GM20000 (cell line): ENCODE measurements at places on chromosomes 13 and 19.

DNA sequence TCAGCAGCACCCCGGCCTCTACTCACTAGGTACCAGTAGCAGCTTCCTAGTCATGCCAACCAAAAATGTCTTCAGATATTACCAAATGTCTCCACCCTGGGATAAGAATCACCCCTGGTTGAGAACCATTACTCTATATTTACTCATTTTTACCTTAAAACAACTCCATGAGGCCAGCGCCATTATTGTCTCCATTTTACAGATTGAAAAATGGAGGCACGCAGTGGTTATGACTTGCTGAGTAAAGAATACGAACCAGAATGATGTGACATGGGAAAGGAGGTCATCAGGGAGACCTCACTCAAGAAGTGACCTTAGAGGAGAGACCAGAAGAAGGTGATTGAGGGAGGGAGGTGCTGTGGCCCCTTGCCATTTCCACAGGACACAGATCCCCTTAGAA, 2.2 kb downstream of the CEACAM19 start:
- no peak for DNase-seq

DNA sequence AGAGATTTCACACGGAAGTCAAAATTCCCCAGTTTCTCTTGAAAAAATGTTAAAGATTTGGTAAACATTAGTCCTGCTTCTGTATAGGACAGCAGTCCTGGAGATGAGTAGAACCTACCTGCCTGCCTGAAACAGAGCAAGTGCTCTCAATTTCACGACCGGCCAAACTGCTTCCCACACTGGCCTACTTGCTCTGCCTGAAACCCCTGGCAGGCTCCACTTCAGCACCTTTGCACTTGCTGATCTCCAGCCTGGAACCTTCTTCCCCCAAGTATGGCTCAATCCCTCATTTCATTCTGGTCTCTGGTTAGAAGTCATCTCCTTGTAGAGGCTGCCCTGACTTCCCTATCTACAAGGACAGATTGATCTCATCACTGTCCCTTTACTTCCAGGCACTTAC, 271.4 kb downstream of the DLEU7 start:
- DNase-seq: no peak

- DNase-seq: no peak
Measured at GRCh38 chr19:54316746-54317107, 3.8 kb upstream of the LILRA5 start.

DNA sequence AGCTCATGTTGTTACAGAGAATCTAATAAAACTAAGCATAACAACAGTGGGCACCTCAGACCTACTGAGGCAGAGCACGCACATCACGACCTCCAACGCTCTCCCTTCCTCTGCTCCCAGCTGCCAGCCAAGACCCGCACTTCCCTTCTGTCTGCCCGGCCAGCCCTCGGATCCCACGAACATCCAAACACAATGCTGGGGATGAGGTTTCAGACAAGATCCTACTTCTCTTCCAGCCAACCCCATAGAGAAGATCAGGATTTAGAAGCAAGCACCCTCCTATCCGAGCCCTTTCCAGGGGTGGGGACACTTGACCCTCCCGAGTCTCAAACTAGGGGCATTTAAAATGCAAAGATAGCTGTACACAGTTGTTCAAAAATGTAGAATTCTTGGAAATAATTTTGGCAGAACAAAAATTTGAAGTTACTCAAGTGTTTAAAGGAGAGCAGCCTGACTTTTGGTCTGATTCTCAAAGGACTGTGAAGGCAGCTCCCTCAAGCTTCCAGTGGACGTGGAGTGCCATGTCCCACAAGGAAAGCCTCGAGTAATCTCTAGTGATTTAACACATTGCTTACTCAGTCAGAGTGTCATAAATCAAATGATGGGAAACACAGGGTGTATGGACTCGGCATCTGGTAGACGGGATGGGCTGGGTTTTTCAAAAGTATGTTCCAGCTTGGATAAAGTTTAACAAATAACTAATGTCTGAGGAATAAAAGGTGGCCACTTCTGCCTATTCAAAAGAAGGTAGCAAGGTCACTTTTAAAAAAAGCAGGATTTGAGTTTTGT, 32.8 kb downstream of the ANKRD10 start:
- DNase-seq: no peak

- peak; percentile 92 for DNase-seq
Measured at GRCh38 chr19:45523642-45524256, 16.5 kb downstream of the VASP start.

- no peak for DNase-seq
Measured at GRCh38 chr19:38266981-38267597, 2.7 kb downstream of the SPINT2 start.

- DNase-seq: no peak
Measured at GRCh38 chr19:18672044-18672451, 11.4 kb upstream of the CRTC1 start.

- DNase-seq: no peak
Measured at GRCh38 chr19:28027116-28027515, 1185.8 kb downstream of the UQCRFS1 start.

DNA sequence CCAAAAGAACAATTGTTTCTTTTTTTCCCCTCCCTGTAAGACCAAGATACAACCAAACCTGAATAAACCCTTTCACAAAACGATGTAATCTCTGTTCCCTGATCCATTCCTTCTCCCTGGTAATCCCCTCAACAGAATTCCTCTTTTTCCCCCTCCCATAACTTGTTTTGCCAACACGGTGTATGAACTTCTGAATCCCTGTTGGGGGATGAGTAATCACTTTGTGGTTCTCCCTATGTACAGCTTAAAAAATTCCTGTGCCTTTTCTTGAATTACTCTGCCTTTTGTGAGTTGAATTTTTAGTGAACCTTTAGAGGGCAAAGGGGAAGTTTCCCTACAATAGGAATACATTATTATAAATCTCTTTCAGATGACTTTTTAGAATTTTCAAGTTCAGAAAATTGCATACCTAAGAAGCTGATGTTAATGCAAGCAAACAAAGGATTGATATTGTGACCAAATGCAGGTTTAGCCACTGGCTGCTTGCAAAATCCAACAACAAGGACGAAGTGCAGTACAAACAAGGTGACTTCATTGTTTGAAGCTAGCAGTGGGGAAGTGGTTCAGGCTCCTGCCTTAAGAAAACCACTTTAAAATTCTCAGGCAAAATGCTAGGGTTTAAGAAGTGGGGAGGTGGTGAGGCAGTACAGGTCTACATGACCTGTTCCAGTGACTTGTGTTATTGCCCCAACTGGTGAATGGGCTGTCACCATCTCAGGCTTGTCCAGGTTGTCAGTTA, 15.0 kb upstream of the EPSTI1 start:
- DNase-seq: no peak

- no peak for DNase-seq
Measured at GRCh38 chr13:100581504-100581903, 7.1 kb downstream of the GGACT start.

GRCh38 chr13:21987793-21988192, 316.9 kb downstream of the FGF9 start:
- no peak for DNase-seq

GRCh38 chr19:40921005-40921897, 39.2 kb upstream of the CYP2A7 start:
- no peak for DNase-seq

DNA sequence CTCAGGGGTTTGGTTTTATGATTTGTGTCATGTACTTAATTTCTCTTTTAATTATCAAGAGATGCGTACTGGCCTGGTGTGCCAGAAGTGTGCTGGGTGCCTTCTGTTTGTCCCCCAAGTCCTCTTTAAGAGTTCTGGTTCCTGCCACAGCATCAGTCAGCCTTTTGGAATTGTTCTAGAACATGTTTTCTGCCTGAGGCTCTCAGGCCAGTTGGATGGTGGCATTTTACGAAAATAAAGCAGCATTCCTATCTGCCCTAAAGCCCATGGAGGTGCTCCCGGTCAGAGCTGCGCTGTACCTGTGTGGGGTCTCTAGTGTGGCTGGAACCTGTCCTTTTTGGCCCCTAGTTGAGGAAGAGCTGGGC, 54.1 kb downstream of the TSSK6 start:
- no peak for DNase-seq

DNA sequence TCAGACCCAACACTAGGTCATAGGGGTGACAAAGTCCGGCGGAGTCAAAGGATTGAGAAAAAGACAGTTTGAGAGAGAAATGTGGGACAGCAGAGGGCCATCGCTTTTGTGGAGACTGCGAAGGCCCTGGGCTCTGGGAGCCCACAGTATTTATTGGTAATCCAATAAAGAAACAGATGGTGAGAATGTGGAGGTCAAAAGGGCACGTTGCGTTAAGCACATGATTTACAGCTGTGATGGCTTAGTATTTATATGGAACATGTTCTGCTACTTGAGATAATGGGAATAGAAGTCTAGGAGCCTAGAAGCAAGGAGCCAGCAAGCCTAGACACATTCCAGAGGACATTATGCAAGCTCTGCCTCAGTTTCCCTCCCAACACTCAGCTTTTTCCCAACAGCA, 2521.1 kb downstream of the PCDH9 start:
- DNase-seq: no peak

DNA sequence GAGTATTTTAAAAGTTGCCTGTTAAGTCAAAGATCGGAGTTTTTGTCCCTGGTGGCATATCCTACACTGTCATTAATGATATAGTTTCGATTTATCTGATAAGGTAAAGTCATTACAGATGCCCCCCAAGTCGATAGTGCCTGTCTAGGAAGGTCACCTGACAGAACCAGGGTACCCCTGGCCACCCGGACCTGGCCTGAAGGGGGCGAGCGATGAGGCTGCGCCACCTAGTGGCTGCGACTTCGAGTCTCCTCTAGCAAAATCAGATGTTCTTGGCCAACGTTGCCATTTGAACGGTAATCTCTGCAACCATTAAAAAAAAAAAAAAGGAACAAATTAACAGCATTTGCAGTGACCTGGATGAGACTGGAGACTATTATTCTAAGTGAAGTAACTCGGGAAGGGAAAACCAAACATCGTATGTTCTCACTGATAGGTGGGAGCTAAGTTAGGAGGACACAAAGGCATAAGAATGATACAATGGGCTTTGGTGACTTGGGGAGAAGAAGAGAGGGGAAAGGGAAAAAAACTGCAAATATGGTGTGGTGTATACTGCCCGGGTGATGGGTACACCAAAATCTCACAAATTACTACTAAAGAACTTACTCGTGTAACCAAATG, 565.1 kb downstream of the LIG4 start:
- peak; percentile 18 for DNase-seq

DNA sequence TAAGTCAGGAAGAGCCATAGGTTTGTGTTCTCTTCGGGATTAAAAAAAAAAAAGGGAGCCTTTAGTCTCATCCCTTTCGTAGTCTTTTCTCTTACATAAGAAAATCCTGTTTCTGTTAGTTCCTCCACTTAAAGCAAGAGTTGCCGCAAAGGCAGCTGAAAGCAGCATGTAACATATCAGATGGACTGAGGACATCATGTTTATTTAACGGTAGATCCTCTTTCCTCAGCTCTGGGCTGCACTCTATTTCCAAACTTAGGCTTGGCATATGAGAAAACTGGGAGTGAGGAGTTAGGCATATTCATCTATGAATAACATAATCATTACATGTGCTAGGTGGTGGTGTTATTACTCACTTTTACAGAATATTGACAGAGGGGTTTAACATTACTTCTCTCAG, 391.2 kb downstream of the KLF12 start:
- DNase-seq: no peak

DNA sequence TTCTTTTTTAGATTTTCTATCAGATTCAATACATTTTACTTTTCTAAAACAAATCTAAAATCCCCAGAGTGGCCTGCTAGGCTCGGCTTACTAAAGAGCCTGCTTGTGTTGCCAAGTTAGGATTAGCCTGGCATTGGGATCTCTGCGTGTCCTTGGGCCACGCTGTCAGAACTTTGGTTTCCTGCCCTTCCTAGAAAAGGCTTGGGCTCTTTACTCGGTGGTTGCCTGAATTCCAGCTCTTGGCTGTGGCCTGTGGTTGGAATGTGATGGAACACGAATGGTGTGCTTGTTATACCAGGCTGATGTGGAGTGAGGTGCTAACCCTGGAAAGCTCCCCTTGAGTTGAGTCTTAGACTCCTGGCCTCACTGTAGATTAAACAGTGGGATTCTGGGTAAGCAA, 8.5 kb downstream of the SPATA13 start:
- DNase-seq: no peak

- no peak for DNase-seq
Measured at GRCh38 chr13:65943024-65943423, 1287.1 kb downstream of the PCDH9 start.

GRCh38 chr13:66532146-66532545, 698.0 kb downstream of the PCDH9 start:
- no peak for DNase-seq

- DNase-seq: no peak
Measured at GRCh38 chr19:9917321-9917720, 19.0 kb downstream of the OLFM2 start.

DNA sequence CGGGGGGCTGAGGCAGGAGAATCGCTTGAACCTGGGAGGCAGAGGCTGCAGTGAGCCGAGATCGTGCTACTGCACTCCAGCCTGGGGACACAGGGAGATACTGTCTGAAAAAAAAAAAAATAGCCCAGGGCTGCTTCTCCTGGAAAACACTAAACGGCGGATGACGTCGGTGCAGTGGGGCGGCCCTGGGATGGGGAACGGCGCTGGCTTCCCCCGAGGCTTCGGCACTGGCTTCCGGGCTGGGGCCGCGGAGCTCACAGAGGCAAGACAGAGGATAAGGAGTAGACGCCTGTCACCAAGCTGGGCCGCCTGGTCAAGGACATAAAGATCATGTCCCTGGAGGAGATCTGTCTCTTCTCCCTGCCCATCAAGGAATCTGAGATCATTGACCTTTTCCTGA, 5.0 kb downstream of the PRSS57 start:
- DNase-seq: no peak

- DNase-seq: no peak
Measured at GRCh38 chr19:45790942-45791341, 1.7 kb downstream of the DMWD start.
